ENCODE measurements at places on chromosomes 5 and 9.

DNA sequence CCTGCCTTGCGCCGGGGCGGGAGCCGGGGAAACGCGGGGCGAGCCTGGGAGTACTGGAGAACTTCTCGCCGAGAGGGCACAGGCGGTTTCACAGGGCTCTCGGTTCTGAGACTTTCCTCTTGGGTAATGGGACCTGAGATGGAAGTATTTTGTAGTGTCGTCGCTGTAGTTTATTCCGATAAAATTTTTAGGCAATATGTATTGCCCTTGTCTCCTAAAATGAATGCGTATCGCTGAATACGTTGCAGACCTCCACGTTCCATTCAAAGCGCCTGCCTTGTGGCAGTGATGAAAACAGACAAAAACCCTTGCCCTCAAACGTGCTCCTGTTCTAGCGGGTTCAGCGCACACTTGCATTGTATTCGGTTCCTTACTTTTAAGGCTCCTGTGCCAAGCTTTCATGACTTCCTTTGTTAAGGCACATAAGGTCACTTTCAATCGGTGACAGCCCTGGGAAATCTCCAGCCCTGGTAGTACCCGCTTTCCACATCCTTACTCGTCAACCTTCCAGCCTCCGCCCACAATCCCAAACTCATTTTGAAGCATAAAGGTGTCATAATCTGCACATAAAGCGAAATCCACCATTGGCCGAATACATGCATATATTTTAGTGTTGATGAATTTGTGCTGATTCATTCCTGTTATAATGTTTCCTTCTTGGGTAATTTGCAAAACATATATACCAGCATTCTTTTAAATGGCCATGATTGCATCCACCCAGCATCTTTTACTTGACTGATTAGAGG lies 694 bp downstream of the RMI1 start:
- DNase-seq, result peak; percentile 55

GRCh38 chr9:92734931-92735635 lies 29.6 kb downstream of the BICD2 start:
- no peak for DNase-seq

GRCh38 chr9:36132086-36132485 lies 4.4 kb upstream of the GLIPR2 start:
- DNase-seq, result no peak

- DNase-seq, result no peak
Measured at GRCh38 chr5:124828731-124829234, 82.3 kb upstream of the ZNF608 start.

DNA sequence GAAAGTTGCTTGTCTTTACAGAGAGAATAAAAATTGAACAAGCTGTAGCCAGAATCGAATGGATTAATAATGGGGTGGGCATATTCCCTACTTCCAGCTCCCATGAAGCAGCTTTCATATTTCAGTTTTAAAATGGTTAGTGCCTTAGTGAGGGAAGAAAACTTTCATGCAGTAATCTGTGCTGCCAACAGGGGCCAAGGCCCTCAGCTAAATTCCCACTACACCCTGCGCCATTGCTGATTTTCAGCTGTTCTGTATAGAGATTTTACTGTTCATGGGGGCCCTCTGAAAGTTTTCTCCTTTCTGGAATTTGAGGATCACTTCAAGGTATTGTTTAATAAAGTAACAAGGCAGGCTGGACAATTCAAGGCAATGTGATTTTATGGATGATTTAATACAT lies 58.2 kb downstream of the CAST start:
- DNase-seq, result no peak

GRCh38 chr5:166712447-166713185 lies 1578.8 kb upstream of the WWC1 start:
- DNase-seq, result no peak

DNA sequence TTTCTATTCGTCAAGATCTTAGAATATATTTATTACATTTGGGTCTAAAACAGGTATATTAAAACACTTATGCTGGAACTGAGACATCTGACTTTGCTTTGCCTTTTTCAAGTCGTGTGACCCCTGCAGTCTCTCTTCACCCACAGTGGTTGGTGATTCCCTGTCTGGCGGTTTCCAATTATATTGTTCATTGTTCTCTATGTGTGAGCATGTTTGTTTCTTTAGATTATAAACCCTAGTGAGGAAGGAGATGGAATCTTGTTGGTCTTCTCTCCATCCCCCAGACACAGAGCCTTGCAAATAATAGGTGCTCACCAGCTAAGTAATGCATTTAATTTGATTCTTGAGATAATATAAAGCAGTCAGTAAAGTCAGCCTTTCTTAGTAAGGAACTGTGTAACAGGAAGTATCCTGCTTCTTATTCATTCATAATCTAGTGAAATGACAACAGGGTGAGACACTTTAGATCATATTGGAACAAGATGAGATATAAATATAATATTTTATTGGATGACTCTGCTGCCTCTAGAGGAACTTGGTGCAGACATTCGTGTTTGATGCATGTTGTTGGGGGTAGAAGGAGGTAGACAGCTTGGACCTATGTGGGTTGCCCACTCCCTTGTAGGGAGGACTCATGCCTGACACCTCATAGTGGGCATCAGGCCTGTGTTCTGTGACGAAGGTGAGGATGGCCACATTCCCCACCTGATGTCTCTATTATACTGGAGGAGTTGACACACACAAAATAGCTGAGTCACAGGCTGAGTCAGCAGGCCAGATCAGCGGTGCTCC lies 88.1 kb downstream of the FGF1 start:
- peak; percentile 51 for DNase-seq

DNA sequence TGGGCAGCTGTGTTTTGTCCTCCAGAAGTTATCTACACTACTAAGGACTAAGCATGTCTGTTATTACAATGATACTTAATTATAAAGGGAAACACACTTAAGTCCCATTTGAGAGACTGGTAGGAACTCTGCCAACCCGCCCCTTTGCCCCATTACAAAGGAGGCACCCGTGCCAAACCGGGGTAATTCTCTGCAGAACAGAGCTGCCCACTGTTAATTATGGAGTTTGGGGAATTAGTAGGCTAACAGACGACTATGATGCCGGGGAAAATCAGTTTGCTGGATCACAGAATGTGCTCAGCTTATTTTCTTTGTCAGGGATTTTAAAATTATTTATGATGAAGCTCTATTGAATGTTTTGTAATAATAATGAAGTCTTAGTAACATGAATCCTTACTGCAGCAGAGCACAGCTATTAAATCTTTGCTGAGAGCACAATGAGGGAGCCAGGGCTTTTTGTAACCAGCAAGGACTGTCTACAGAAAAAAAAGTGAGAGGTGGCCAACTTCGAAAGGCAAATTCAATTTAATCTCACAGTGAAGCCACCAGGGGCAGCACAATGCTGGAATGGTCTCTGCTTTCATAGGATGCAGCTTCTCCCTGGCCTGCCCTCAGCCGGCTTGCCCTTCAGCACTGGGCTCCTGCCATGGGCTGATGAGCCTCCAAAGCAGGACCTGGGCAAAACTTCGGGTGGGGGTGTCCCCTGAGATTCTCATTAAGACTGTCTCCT lies 134.5 kb downstream of the GNAQ start:
- DNase-seq, result no peak

- peak; percentile 67 for DNase-seq
Measured at GRCh38 chr5:56060276-56061110, 65.7 kb upstream of the IL6ST start.

DNA sequence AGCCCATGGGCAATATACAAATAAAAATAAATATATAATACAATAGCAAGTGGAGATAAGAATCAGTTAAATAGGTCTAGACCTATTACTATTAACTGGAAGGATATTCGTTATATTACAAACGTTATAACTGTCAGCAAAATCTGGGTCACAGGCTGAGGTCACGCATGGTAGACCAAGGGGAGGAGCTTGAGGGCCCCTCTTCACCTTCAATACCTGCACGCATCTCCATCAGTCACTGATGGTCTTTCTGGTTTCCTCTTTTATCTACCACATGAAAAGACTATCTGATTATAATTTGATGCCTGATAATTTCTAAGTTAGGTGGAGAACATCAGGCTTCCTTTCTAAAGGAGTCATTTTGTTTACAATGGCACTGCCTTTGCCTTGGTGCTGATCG lies 43.2 kb downstream of the MAT2B start:
- DNase-seq, result no peak

GRCh38 chr5:5572010-5572865 lies 149.8 kb downstream of the ICE1 start:
- DNase-seq, result no peak

GRCh38 chr5:134131578-134132350 lies 17.3 kb downstream of the TCF7 start:
- DNase-seq, result no peak
